ENCODE measurements at places on chromosomes 7 and 10.

DNA sequence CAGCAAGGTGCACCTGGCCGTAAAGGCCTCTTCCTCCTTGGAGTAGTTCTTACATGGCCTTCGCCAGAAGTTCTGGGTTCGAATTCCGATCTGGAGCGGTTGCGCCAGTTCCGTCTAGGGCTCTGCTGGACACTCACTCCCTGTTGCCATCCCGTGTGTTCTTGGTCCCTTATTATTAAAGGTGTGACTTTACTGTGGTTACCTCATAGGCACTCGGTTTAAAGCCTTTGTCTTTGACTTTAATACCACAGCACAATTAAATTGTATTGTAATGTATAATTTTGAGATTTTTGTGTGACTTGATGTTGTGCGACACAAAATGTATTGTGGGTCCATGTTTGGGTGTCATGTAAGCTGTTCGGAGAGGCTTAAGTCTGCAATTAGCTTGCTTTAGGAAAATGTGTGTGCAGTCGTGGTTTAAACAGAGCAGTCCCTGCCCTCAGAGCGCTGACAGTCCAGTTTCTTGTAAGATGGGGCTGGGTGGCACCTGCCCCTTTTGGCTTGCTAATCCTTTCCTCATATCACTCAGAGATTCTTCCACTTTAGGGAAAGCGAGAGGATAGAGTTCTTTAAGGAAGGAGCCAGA lies 919 bp downstream of the INPP5F start:
- no peak for DNase-seq

GRCh38 chr10:121104476-121105111 lies 253.4 kb downstream of the WDR11 start:
- DNase-seq = no peak

- DNase-seq = no peak
These were observed 260.7 kb downstream of the BMPER start for GRCh38 chr7:34165927-34166550.

GRCh38 chr10:69943292-69943820 lies 109.3 kb upstream of the MACROH2A2 start:
- DNase-seq = no peak

DNA sequence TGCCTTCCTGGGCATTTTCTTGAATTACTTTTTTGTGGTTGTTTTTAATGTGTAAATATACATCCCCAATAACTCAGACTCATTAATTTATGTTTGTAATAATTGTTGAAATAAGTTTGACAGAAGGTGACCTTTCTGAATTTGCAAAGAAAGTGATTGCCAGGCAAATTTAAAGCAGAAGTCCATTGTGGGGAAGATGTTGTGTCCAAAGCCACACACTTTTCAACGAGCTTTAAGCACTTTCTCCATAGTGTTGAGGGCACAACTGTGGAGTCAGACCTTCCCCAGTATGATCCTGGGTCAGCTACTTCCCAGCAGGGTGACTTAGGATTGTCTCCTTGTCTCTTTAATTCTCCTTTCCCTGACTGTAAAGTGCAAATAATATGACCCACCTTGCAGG lies 52.5 kb downstream of the PTPRE start:
- no peak for DNase-seq

DNA sequence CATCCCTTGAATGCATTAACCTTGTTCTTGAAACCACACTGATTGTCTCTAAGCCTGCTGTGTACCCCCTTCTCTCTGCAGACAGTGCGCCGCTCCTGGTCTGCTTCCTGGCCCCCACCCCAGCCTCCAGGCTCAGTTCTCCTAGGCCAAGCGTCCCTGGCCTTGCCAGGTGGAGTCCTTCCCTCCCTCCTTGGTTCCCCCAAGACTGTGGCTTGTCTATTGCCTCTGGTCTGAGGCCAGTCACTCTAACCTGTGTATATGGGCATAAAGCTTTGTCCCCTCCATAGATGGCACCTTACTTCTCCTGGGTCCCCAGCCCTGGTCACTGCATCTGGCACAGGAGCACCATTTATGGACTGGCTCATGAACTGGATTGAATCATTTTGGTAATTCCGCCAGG lies 133.5 kb upstream of the EEPD1 start:
- no peak for DNase-seq

GRCh38 chr7:101901661-101902491 lies 84.5 kb downstream of the CUX1 start:
- no peak for DNase-seq

DNA sequence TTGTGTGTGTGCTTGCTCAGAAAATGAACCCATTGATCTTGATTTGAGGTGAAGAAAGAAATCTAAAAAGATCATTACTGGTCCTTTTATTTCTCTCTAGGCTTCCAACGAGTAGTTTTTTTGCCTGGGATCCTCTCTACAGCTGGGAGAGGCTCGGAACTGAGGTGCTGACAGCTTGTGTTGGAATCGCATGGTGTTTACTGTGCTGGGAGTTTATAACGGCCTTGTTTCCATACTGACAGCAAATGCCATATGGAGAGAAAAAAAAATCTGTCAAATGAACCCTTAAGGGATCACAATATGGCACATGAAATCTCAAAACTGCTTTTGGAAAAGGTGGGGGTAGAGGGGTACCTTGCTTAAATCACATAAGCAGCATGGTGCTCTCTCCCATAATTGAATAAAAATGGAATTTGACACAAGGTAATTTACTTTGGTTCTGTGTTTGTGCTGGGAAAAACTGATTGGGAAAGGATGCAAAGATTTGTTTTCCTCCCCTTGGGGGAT lies 165.0 kb downstream of the RGS10 start:
- no peak for DNase-seq

GRCh38 chr10:103854686-103855391 lies 537 bp downstream of the SH3PXD2A start:
- DNase-seq = peak; percentile 20

- no peak for DNase-seq
These were observed 473.1 kb upstream of the PODXL start for GRCh38 chr7:132029369-132030085.

- DNase-seq = no peak
These were observed 311.7 kb upstream of the NEBL start for GRCh38 chr10:21208666-21209316.

DNA sequence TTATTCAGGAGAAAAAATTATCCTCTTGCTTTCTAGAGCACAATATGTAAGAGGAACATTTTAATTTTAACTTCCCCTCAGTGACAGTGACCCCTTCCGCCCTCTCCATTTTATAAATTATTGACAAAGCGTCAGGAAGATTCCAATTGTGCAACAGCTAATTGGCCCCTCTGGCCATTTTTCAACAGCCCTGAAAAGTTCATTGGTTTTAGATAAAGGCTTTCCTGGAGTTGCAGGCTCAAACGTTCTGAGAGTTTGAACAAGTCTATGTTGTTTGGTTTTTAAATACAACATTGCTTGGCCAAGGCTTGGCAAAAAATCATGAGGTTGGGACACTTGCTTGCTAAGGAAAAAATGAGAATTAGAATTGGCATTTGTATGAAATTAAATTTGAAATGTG lies 422.2 kb upstream of the ANKRD30A start:
- DNase-seq = no peak

DNA sequence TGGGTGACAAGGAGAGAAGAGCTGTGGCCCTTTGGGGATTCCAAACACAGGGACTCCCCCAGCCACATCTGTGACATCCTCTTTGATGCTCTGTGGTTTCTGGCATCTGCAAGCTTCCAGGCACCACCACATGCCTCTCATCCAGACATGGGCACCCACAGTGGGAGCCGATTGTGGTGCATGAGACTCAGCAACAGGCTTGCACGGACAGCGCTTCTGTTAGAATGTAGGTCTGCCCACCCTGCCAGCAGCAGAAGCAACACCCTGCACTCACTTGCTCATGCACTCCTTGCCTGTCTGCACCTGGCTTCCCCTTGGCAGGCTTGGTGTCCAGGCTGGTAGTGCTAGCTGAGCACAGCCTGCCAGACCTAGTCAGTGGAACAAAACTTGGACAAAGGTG lies 735.0 kb upstream of the ZWINT start:
- no peak for DNase-seq

- no peak for DNase-seq
These were observed 28.3 kb downstream of the TBATA start for GRCh38 chr10:70756700-70757360.

DNA sequence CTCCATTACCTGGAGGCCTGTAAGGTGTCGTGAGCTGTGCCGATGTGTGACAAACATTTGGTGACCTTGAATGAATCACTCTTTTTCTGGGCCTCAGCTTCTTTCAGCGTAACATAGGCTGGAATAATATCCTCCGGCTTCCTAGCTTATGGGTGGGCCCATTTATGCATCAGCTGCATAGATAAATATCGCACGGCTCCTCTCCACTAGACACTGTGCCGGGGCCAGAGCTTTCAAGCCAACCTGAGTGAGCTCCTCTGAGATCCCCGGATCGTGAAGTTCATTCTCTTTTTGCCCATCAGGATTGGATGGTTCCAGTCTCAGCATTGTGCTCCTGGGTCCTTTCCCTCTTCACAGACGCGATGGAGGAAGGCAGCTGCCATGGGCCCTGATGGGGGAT lies 574.3 kb upstream of the FOXK1 start:
- DNase-seq = no peak

GRCh38 chr7:30864101-30864500 lies 47.6 kb upstream of the AQP1 start:
- DNase-seq = no peak

- DNase-seq = no peak
These were observed 119.5 kb downstream of the TCF7L2 start for GRCh38 chr10:113069595-113069994.

DNA sequence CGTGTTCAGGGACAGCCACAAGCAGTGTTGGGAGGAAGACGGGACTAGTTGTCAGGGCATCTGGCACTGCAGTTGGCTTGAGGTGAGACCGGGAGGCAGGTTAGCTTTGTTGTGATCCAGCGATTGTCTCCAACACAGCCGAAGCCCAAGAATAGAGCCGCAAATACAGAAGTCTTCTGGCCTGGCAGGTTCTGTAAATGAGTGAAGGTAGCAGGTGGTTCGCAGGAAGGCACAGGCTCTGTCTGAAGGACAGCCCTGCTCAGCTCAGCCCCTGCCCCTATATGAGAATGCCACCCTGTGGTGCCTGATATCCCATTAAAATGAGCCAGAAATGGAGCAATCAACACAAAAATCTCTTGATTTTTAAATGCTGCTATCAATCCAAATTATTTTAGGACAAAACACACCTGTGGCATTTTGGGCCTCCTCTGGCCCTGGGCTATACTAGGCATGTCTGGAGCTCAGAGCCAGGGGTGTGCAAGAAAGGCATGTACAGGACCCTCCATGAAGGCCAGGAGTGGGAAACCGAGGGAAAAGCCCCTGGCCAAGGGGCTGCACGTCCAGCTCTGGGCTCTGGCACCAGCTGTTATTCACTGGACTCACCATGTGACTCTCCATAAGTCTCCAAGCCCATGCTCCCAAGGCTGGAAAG lies 11.2 kb upstream of the C10orf71 start:
- no peak for DNase-seq

- no peak for DNase-seq
These were observed 1139.2 kb downstream of the SORCS1 start for GRCh38 chr10:106025208-106025811.

GRCh38 chr7:100372694-100373093 lies 593 bp upstream of the PILRA start:
- no peak for DNase-seq

GRCh38 chr10:24256619-24257107 lies 47.7 kb downstream of the KIAA1217 start:
- no peak for DNase-seq

GRCh38 chr10:125101581-125101980 lies 58.8 kb downstream of the CTBP2 start:
- DNase-seq = no peak

DNA sequence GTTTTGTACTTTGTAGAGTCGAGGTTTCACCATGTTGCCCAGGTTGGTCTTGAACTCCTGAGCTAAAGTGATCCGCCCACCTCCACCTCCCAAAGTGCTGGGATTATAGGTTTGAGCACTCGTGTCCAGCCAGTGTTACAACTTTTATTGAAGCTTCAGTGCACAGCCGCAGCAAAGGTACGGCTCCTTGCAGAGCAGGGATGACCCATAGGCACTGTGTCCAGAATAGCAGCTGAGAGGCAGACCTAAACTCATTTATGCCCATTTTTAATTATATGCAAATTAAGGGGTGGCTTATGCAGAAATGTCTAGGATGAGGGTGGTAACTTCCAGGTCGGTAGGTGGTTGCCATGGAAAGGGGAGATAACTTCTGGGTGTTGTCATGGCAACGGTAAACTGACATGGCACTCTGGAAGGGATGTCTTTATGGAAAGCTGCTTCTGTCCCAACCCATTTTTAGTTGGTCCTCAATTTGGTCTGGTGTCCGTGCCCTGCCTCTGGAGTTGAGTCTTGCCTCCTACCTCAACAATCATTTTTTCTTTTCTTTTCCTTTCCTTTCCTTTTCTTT lies 22.7 kb downstream of the NYAP1 start:
- no peak for DNase-seq

GRCh38 chr7:37035631-37036030 lies 311.3 kb upstream of the AOAH start:
- no peak for DNase-seq

DNA sequence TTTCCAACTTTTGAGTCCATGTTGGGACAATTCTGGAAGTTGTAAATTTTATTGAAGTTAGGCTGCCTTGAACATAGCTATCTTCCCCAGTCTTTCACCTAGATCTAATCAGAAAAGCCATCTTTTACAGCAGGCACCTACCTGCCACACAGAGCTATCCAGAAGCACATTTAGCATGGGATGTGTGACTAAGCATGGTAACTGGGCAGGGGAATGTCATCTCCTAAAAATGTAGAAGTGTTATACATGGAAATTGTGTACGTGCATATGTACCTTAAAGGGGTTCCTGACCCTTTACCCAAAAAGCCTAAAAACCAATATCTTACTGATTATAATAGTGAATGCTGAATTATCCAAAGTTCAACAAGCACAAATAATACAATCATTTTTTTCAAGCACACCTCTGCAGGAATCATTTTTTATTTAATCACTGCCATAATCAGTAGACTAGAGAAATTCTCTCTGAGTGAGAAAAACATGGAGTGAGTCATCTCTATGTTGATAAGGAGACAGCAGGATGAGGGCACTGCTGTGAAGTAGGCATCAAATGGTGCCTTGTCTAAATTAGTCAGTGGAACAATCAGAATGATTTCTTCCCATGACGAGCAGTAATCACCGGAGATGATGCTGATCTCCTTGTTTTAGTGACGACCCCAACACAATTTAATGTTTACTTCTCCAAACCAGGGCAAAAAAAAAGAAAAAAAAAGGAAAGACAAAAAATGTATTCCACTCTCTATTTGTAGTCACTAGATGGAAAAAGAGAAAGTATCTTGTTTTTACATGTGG lies 75.9 kb downstream of the SORBS1 start:
- DNase-seq = no peak

GRCh38 chr7:158606129-158606528 lies 18.5 kb upstream of the PTPRN2 start:
- no peak for DNase-seq
